ENCODE measurements at places on chromosomes 7 and 10.

DNA sequence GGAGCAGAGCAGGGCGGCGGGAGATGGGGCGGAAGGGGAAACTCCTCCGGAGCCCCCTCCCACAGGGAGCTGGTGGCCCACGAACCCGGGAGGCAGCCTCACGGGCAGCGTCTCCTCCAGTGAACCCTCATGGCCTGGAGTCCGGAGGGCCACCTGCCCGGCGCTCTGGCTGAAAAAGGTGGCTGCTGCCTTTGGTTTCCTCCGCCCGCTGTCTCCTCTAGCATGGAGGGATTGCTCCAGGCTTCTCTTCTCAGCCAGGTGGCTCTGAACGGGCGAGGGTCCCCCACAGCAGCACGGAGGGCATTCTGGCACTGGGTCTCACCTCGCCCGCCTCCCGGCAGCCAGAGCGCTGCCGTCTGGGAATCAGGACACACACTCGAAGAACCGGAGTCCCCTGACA lies 177.3 kb upstream of the PFKP start:
- no peak for DNase-seq

GRCh38 chr7:142750321-142750938 lies 1.2 kb downstream of the PRSS1 start:
- no peak for DNase-seq

GRCh38 chr10:77296534-77297392 lies 340.8 kb downstream of the KCNMA1 start:
- DNase-seq, result no peak

DNA sequence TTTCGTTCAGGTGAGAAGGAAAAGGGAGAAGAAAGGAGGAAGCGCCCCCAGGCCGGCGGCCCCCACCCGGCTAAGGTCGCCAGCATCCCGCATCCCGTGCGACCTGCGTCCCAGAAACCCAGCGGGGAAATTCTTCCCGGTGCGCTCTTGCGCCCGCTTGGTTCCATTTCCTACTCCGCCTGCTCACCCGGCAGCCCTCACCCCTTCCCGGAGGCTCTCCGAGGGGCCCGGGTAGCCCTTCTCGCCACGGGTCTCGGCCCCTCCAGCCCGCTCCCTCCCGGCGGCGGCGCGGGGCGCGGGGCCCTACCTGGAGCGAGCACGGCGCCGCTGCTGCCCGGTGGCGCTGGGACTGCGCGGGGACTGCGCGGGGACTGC lies at the start of gene PRKCQ:
Gene PRKCQ (minus strand): TSS at position 373 of the 375 bp plus-strand sequence. CDS start 65,141 bp downstream, outside the sequence.
- DNase-seq, result peak; percentile 15

DNA sequence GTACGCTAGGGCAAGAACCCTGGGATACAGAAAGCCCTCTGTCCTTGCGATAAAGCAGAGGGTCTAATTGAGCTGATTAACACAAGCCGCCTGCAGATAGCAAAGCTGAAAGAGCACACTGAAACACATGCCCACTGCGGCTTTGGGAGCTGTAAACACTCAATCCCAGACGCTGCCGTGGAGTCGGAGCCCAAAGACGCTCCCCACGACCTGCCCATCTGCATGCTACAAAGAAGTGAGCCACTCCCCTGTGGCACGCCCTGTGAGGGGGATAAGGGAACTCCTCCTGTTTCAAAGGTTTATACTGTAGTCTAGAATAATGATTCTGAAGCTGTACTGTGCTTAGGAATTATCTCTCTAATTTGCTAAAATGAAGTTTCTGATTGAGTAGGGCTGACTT lies 985.6 kb upstream of the GHITM start:
- no peak for DNase-seq

GRCh38 chr10:26860443-26861204 lies at the start of gene ABI1:
TSS of gene ABI1 (minus strand) at chr10:26860958. CDS start at chr10:26860863, 95 bp downstream.
- peak; percentile 76 for DNase-seq

GRCh38 chr10:124698545-124699469 lies 45.4 kb downstream of the FAM53B start:
- no peak for DNase-seq

DNA sequence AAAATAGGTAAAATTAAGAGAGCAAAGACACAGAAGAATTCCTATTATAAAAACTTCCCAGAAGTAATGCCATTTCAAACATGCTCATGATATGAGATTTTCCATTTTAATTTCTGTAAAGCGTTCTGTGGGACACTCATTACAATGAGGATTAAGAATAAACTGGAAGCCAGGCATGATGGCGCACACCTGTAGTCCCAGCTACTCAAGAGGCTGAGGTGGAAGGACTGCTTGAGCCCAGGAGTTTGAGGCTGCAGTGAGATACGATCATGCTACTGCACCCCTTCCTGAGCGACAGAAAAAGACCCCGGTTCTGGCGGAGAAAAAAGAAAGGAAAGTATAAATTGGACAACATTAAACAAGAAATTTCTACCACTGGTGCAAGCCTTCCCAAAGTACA lies 1.5 kb downstream of the DNA2 start:
- DNase-seq, result no peak

- no peak for DNase-seq
Observed at GRCh38 chr10:36640626-36641025, 484.8 kb upstream of the ANKRD30A start.

DNA sequence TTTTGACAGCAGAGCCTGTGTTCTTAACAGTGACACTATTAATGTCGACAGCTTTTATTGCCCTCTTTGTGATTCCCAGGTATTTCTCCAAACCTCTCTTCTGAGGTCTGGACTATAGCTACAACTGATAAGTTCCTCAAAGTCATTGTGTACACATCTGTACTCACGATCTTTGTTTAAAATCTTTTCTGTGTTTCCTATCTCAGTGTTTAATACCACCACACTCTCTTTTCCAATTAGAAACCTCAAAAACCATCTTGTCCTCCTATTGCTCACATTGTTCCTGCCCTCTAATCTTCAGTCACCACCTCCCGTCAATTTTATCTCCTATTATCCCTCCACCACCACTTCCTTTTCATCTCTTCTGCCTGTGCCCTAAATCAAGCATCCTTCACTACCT lies 12.9 kb upstream of the WASL start:
- DNase-seq, result no peak

DNA sequence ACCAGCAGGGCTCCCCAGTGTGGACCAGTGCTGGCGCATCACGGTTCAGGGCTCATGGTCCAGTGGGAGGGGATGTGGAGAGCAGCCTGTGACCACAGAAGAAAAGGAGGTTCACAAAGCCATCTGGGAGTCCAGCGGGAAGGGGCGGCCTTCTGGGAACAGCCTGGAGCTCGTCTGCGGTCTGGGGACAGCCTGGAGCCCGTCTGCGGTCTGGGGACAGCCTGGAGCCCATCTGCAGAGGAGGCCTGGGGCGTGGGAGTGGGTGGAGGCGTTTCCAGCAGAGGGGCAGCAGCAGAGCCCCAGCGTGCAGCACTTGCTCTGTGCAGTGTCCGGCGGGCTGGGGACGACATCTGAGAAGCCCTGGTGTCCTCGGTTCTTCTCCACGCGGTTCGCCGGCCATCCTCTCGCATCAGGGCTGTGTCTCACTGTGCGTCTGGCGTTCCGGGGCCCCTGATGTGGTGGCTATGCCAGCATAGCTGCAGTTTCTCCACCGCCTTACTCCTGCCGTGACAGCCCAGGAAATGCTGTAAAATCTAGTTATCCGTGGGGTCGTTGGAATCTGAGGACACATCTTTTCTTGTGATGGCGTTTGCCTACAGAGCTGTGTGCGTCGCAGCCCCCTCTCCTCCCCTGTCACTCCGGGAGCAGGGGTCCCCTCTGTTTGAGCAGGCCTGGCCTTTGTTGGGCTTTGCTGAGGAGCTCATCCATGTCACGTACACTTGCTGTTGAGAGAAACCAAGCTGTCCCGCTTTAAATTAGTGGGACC lies 104.6 kb downstream of the INPP5A start:
- no peak for DNase-seq

DNA sequence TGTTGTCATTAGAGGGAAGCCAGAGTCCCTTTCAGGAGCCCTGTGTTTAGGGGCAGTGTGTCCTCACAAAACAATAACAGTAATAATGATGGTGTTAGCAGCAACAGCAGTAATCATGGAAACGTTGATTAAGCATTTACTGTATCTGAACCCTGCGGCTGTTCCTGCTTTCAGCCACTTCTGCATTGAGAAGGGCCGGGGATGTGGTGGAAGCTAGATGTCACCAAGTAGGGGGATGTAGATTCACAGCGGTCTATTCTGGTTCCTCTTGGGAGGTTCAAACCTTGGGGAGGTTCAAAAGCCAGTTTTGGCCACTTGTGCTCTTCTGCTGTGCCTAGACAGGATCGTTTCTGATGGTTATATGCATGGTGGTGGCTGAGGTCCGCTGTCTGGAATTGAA lies 44.8 kb downstream of the PRPF18 start:
- no peak for DNase-seq

DNA sequence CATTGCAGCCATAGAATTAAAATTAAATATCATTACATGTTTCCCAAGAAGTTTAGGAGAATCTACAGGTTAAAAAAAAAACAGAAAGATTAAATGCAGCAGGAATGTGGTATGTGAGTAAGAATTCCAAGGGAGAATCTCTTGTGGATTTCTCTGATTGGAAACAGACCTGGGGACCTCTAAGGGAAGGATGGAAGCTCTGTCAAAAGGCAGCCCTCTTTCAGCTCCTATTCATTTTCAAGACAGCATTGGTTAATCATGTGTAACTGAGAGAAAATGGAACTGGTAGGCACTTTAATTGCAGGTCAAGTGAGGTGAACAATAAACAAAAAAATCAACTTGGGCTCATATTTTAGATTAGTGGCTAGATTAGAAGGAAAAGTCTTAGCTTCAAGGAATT lies 81.4 kb upstream of the MTPN start:
- no peak for DNase-seq

DNA sequence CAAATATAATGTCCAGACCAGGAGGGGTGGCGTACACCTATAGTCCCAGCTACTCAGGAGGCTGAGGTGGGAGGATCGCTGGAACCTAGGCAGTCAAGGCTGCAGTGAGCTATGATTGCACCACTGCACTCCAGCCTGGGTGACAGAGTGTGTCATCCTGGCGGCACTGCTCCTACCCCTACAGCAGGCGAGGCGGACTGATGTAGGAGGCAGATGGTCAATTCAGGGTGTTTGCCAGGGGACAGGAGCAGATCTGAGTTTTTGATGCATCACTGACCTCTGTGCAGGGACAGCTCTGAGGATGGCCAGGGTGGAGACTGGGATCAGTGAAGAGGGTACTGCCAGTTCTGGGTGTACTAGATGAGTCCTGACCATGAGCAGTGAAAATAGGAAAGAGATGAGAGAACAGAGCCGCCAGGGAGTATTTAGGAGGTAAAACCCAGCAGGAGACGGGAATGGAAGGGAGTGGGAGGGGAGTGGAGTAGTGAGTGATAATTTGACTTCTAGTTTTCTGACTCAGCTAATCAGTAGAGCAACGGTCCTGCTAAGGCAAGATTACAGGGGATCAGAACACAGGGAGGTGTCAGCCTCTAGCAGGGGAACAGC lies 75.3 kb downstream of the HIP1 start:
- no peak for DNase-seq

DNA sequence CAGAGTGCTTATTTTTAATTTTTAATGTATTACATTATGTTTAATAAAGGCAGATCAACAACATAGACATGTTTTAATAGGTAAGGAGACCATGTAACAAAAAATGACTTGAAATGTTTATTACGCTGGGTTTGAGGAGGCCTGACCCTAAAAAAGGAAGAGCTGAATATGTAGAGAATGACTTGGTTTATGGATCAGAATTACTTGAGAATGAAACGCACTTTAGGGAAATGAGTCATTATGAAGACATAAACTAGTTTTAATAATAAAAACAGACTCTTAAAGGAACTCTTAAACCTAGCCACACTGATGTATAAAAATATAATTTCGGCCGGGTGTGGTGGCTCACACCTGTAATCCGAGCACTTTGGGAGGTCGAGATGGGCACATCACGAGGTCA lies 56.5 kb downstream of the CTTNBP2 start:
- no peak for DNase-seq

GRCh38 chr7:66864294-66864693 lies 56.7 kb upstream of the TMEM248 start:
- no peak for DNase-seq

GRCh38 chr10:1301143-1301542 lies 245.0 kb downstream of the WDR37 start:
- no peak for DNase-seq

GRCh38 chr7:114218283-114218682 lies 196.3 kb upstream of the FOXP2 start:
- DNase-seq, result no peak

DNA sequence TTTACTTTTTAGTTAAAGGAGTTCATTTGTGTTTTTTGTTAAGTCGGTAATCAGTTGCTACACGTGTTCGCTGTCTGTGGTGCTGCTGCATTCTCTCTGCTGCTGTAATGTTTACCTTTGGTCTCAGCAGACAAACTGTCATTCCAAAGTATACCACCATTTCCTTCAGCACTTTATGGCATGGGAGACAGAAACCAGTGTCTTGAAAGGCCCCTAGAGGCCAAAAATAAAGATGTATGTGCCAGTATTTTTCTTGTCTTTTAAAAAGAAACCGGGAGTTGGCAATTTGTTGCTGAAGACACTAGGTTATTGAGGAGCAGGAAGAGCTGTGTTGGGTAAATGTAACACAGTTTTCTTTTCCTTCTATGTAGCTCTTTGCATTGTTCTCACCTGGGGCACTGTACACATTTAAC lies 24.1 kb downstream of the ZNF92 start:
- DNase-seq, result no peak

DNA sequence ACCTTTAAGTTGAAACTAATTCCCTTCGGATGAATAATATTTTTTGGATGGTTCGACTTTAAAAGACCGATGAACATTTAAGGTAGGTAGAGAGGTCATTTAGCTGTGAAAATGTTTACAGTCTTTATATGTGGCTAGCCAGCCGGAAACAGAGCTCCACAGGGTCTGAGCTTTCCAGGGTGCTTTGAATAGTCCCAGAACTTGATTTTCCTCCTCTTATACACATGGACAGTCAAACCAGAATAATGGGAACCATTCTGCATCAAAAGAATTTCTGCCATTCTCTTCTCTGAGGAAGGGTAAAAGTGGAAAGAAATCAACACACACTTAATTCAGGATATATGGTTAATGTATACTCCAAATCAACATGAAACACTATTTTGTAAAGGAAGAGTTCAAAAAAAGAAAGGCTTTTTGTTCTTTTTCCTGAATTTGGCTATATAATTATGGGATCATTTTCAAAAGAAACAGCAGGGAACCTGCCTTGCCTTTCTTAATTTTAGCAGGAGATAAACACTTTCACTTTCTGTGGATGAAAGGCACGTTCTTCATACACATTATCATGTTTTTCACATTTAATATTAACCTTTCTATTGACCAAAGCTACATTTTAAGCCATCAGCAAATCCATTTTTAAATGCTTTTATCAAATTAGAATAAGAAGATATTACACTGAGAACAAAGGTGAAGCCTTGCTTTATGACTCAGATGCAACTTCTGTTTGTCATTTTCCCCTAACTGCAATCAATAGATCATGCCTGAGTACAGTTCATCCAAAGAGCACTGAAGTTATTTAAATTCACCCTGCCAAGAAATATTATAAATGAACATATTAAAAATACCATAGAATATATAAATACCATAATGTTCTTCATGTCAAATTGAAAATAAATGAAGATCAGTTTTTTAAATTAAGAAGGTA lies 307.3 kb downstream of the THSD7A start:
- no peak for DNase-seq

- no peak for DNase-seq
Observed at GRCh38 chr10:78745441-78745840, 323.3 kb upstream of the ZMIZ1 start.
